ENCODE measurements at places on chromosomes 3 and 15.

- DNase-seq, result peak; percentile 87
These were observed 60.5 kb downstream of the SH3BP5 start for GRCh38 chr3:15271785-15272381.

- no peak for DNase-seq
These were observed 55.2 kb downstream of the MGLL start for GRCh38 chr3:127767126-127767525.

DNA sequence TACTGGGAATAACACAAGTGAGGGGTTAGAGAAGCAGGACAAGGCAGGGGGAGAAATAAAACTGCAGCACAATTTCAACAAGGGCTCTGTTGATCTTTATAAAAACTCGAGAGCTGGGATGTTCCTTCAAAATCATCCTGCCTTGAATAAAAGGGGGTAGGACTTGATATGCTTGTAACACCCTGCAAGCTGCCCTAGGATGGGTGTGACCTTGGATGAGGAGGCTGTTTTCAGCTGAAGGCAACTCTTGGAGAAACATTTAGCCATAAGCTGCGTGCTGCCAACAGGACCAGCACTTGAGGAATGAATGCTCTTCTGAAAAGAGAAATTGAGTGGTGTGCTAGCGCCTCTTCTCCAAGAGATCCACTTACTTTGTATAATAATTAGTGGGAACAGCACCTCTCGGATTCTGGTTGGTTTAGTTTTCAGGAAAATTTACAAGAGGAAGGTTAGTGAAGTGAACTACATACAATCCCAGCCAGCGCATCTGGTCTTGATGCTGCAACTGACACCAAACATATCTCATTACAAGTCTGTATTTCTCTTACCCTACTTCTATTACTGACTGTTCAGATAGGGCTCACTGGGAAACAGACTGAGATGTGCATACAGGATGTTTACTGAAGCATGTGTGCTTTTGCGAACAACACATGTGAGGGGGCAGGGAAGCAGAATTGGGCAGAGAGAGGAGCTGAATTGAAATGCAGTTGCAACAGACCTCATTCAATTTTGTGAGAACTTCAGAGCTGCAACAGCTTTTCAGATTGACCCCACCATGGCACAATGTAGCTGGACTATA is 643.0 kb upstream of the GOLIM4 start:
- DNase-seq, result no peak

DNA sequence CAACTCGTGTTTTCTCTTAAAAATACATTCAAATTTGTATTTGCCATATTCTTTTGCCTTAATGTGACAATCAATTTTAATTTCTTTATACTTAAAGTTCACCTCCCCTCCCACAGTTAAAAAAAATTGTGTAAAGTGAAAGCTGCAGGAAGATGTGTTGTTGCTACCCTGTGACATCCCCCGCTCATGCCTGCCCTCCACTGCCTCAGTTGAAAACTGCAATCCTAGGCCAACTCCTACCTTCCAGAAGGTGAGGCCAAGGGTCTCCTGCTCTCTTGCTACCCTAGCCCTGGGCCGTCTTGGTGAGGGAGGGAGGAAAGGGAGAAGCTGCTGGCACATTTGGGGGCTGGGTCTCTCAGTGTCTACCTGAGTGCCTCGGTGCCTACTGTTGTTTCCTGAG is 57.0 kb upstream of the CMTM7 start:
- DNase-seq, result no peak

GRCh38 chr3:123037015-123037375 is 9.4 kb upstream of the SEMA5B start:
- DNase-seq, result no peak

DNA sequence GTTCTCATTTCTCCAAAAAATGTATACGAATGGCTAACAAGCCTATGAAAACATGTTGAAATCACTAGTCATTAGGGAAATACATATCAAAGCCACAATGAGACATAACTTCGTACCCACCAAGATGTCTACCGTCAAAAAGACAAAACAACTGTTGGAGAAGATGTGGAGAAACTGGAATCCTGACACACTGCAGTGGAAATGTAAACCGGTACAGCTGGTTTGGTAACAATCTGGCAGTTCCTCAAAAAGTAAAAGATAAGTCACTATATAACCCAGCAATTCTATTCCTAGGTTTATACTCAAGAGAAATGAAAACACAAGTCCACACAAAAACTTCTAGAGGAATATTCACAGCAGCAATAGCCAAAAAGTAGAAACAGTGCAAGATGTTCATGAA is 7.0 kb downstream of the SCAPER start:
- no peak for DNase-seq

DNA sequence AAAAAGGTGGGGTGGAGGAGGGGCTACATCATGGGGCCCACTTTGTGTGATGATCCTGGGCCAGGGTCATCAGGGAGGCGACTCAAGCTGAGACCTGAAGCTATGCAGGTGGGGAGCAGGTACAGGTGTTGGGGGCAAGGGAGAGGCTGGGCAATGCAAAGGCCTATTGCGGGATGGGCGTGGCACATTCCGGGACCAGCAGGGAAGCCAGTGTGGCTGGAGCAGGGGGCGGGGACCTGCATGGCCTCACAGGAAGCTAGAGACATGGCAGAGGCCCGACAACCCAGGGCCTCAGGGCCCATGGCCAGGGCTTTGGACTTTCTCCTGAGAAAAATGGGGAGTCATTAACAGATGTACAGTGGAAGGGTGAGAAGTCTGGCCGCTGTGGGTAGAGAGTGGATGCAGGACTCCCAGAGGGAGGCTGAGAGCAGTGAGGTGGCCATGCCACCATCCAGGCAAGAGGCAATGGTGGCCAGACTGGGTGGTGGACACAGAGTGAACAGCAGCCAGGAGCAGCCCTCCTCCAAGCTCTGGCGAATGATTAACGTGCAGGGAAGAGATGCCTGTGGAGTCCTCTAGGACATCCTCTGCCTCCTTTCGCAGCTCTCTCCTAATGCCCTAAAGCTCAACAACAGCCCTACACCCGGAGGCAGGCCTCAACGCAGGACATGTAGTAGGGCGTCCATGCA is 122.6 kb upstream of the ATP2B2 start:
- no peak for DNase-seq

DNA sequence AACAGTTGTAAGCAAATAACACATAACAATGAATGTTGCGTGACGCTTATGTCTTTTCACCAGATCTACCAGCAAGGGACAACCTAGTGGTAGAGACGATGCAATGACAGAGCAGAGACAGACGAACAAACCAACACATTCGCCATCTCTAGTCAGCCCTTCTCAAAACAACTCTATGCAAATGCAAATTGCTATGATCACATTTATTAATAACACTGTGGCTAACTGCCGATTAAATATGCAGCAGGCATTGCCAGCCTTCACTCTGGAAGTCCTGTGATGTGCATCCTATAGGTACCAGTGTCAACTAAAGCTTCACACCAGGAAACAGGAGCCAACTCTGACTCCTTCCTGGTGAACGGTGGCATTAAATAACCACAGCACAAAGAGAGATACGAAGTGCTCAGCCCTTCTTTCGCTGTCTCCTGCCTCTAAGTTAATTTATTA is 94.2 kb downstream of the FOXP1 start:
- peak; percentile 63 for DNase-seq

DNA sequence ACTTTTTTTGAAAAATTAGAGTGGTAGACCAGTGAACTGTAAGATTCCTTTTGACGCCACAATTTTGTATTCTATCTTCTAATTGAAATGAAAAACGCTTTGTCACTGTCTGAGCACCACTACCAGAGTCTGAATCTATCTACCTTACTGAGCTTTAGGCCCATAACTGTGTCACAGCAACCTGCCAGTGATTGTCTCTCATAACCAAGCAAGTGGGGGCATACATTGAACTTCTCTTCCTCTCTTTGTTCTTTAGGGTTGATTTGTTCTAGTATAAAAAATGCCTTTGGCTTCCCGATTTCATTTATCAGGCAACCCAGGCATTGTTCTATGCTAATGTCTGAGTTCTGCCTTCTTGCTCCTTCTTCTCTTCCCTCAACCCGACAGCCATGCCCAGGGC is 142.6 kb downstream of the BBX start:
- no peak for DNase-seq

- DNase-seq, result no peak
These were observed 14.6 kb upstream of the POLG start for GRCh38 chr15:89349206-89349558.

DNA sequence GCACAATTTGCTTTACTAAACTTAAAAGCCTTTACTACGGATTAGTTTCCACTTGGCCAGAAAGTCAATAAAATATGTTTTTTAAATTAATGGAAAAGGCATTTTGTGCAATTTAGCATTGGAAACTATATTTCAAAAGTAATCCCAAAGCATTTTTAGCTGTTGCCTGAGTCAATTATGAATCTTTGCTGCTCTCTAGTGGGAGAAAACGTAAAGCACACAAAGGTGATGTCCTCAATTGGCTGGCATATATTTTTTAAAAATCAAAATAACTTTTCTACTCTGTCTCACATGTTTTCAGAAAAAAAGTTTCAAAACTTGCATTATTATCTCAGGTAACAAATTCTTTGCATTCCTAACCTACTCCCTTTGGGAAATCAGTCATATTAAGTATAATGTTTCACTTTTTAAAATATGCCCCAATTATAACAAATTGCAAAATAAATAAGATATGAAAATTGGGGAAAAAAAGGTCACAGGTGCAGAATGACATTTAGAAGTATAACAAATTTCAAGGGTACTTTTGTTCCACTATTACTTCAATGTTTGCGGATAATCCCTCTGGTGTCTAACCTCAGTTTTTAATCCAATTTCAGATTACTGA is 47.2 kb upstream of the TEX55 start:
- no peak for DNase-seq

- DNase-seq, result no peak
These were observed 83.6 kb downstream of the NSUN3 start for GRCh38 chr3:94146455-94146854.

- no peak for DNase-seq
These were observed 459.4 kb upstream of the TGFBR2 start for GRCh38 chr3:30146978-30147377.

DNA sequence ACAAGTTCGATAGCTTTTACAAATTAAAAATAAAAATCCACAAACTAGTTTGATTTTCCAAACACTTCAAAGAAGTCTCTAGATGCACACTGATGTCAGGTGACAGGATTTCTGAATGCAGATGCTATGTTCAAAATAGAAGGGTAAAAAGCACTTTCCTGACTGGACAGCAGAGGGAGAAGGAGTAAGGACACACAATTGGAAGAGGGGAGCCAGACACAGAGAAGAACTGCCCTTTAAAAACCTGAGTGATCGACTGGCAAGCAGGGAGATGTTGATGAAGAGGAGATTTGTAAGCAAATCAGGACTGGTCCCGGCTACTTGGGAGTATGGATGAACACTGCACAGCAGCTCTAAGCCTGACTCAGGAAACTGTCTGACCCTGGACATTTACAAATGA is 612.8 kb downstream of the MAGI1 start:
- DNase-seq, result no peak

- no peak for DNase-seq
These were observed 66.4 kb downstream of the ASTE1 start for GRCh38 chr3:130960139-130960795.

GRCh38 chr15:74785194-74786032 is 3.5 kb downstream of the CSK start:
- no peak for DNase-seq

GRCh38 chr3:156425651-156426050 is 129.3 kb downstream of the SSR3 start:
- DNase-seq, result no peak

DNA sequence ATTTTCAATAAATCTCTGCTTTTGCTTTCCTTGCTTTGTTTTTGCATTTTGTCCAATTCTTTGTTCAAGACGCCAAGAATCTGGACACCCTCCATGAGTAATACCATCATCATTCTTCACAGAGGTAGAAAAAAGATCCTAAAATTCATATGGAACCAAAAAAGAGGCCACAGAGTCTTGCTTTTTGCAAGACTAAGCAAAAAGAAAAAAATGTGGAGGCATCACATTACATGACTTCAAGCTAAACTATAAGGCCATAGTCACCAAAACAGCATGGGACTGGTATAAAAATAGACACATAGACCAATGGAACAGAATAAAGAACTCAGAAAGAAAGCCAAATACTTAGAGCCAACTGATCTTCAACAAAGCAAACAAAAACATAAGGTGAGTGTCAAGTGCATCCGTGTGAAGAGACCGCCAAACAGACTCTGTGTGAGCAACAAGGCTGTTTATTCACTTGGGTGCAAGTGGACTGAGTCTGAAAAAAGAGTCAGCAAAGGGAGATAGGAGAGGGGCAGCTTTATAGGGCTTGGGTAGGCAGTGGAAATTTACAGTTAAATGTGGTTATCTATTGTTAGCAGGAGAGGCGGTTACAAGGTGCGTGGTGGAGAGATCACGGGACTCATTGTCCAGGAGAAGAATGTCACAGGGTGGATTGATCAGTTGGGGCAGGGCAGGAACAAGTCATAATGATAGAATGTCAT is 10.9 kb downstream of the STRIT1 start:
- no peak for DNase-seq

GRCh38 chr3:2937055-2937454 is 173.1 kb downstream of the IL5RA start:
- no peak for DNase-seq

DNA sequence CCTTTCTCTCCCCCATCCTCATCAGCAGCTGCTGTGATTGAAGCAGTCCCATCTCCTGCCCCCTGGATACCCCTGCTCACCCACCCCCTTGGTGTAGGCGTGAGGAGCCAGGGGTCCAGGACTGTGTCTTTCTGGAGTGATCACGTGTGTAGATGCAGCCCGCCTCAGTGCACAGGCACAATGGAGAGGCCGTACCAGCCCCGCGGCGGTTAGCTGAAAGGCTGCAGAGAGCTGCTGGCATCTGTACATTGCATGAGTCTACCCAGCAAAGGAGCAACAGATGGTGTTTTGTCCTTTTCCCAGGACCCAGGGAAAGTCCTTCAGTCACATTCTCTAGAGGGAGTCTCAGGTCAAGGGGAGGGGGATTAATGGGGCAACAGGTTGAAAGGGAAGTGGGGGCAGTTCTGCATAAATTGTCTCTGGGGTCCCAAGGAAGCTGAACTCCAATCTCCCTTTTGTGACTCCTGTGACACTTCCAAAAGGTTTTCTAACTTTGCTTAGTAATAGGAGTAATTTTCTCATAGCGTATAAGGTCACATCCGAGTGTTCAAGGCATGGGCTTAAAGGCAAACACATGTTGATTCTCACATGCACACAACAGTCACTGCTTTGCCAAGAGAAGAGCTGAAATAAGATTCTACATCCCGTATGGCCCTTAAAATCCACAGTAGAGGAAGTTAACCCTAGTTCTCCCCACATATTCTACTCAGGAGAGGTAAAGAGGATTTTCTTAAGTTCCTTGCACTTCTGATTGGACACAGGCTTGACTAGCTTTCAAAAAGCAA is 7.1 kb downstream of the CSPG5 start:
- no peak for DNase-seq

- DNase-seq, result peak; percentile 19
These were observed 127.1 kb downstream of the ASB7 start for GRCh38 chr15:100729461-100729860.

- DNase-seq, result no peak
These were observed 4.2 kb upstream of the WNT5A start for GRCh38 chr3:55491296-55491816.

GRCh38 chr3:9565316-9565715 is 11.7 kb upstream of the LHFPL4 start:
- DNase-seq, result no peak

Data from activated CD8-positive, alpha-beta memory T cell treated with anti-CD3 and anti-CD28 coated beads for 24 hours (primary cell).